ENCODE measurements at places on chromosomes 5 and 9.

GRCh38 chr5:41508186-41508585 is 2.2 kb downstream of the PLCXD3 start:
- no peak for DNase-seq

GRCh38 chr5:160209917-160210316 is 19.4 kb upstream of the FABP6 start:
- no peak for DNase-seq

DNA sequence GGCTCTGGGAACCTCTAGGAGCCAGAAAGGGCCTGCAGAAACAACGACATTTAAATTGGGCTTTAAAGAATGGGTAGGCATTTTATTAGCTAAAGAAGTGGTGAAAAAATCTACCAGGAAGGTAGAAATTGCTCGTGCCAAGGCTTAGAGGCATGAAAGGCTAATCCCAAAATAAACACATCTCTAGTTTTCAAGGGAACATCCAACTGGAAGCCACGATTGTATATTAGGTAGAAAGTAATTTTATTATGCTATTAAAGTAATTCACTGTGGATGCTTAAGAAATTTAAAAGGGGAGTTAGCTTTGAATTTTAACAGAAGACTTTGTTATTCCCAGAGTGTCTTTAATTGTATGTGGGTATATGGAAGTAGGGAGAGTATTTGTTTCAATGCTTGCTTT is 17.5 kb upstream of the CNTLN start:
- DNase-seq: no peak

GRCh38 chr5:79448336-79448735 is 65.6 kb downstream of the HOMER1 start:
- DNase-seq: no peak

- DNase-seq: peak; percentile 66
Measured at GRCh38 chr5:115941051-115941675, 21.1 kb upstream of the LVRN start.

DNA sequence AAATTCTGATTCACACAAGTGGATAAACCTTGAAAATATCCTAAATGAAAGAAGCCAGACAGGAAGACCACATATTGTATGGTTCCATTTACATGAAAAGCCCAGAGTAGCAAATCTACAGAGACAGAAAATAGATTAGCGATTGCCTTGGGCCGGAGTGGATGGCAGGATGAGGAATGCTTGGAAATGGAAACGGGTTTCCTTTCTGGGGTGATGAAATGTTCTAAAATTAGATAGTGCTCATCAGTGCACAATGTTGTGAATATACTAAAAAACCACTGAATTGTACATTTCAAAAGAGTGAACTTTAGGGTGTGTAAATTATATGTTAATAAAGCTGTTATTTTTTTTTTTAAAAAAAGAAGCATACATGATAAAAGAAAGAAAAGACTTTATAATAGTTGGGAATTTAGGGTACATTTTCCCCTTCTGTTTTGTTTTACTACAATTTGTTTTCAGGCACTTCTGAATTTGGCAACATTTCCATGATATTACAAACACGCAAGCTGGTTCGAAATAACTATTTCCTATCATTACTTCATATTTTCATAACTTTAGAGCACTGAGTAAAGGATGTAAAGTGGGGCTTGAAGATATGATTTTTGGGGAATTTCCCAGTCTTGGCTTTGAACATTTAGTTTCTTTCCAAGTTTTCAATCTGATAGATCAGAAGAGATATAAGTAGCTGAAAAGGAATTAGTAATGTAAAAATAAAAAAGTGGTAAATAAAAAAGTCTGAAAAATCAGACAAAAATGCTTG is 23.9 kb downstream of the SLC35A4 start:
- no peak for DNase-seq
